ENCODE measurements at places on chromosomes 6 and 20.
A peak's percentile ranks its signal among the peaks of the same experiment; 100 is the strongest.

GRCh38 chr20:33990075-33990474, 3.6 kb upstream of the RALY start:
- DNase-seq = no peak

DNA sequence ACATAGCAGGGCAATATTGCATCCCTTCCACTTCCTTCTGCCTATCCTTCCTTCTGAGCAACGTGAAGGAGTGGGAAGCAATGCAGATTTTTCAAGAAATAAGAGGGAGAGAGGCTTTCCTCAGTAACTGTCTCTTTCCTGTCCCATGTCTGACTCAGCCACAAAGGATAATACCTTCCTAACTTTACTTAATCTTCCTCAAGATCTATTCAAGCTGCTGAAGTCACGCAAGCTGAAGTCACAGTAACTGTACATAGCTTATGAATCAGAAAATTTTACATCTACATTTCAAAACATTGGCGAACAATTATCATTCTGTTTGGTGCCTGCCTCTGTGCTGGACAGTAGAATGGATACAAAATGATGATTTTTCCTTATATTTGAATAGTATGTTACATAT, 86.4 kb upstream of the POU3F2 start:
- no peak for DNase-seq

DNA sequence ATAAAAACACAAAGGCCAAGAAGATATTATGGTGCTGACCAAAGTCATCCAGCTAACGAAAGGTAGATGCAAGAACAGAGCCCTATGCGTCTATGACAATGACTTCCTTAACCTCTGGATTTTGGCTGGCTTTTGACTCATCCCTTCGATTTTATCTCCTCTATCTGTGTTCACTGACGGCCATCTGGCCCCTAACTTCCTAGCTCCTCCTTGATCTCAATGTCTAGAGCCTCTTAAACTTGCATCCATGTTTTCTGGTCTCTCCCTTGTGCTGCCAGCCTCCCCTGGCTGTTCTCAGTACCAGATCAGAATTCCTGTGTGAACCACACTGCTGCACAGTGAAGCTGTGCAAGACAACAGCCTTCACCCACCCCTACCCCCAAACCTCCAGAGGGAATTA, 452.9 kb downstream of the UTRN start:
- DNase-seq = no peak

DNA sequence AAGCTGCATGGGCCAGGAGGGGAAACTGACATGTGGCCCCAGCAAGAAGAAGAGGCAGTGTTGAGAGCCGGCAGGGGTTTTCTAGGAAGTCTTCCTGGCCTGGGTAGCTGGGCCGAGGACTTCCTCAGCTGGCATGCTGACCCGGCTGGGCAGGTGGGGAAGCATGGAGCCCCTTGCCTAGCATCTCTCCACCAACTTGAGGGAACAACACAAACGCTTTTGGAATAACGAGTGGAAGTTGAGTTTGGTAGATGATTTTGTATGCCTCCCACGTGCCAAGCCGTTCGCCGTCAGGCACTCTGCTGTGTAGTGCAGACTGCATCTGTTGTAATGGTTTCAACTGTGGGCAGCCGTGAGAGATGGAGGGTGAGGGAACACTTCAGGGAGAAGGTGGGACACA, 7.3 kb downstream of the TMEM181 start:
- DNase-seq = no peak

DNA sequence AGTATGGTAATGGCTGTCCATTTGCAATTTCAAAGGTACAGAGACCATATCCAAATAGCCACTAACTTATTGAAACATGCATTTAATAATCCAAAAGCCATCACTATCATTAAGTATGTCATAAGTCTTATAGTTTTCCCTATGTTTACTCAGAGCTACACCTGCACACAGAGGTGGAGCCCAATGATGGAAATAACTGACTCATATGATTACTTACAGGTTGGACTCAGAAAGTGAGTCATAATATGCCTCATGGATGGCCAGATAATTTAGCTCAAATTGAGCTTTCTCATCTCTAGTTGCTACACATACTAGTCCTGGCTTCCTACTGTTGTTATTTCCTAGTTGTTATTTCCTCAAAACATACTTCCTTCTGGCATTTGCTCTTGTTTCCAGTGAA, 104.4 kb upstream of the KHDRBS2 start:
- no peak for DNase-seq

DNA sequence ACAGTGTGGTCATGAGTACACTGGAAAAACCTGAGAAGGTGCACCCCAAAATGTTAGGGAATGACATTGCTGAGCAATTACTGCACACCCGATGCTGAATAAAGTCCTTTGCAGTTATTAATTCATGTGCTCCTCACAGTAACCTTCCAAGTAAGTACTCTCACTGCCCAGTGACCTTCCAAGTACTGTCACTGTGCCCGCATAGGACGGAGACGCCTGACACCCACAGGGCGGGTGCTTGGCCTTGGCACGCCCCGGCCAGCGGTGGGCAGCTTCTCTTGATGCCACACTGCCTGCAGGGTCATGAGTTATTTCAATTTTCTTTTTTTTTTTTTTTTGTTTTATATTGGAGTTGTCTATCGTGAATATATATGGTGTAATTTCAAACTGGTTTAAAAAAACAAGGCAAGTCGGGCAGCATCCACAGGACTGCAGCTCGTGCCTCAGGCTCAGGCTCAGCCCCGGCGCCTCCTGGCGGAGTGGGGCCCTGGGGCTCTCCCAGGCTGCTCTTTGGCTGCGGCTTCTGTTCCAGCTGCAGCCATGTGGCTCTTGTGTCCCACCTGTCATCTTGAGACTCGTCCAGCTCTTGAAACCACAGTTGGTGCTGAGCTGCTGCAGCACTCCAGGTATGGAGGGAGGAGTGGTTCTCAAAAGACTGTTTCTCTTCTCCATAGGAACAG, 27.0 kb downstream of the PNLDC1 start:
- no peak for DNase-seq

GRCh38 chr6:17831135-17831534, 124.4 kb upstream of the NUP153 start:
- DNase-seq = no peak

DNA sequence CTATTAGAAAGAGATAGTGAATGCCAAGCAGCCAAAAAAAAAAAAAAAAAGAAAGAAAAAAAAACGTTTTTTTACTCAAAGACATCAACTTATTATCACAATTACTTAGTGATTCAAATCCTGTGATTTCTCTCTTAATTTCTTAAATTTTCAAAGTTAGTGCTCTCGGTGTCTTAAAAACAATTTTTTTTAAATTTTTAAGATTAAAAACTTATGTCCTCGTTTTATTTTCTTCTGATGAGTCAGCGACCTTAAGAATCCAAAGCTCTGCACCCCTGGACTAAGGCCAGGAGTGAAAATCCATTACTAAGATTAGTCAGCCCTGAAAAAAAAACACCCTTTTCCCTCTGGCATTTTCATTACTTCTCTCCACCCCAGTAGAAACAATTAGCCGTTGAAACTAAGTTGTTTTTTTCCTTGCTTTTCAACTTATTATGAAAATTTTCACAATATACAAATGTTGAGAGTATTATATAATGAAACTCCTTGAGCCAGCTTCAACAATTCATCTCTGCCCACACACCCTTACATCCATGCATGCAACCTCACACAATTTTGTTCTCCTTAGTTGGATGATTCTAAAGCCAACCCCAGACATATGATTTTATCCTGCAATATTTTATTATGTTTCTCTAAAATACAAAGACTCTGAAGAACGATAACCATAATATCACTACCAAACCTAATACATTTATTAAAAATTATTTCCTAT, 85.6 kb upstream of the CARMIL1 start:
- DNase-seq = no peak

- DNase-seq = no peak
These were observed 5.4 kb downstream of the SLC29A1 start for GRCh38 chr6:44228836-44229235.

GRCh38 chr20:51413857-51414256, 128.7 kb downstream of the NFATC2 start:
- DNase-seq = no peak

GRCh38 chr6:33886673-33887144, 82.9 kb upstream of the MLN start:
- DNase-seq = peak; percentile 14

DNA sequence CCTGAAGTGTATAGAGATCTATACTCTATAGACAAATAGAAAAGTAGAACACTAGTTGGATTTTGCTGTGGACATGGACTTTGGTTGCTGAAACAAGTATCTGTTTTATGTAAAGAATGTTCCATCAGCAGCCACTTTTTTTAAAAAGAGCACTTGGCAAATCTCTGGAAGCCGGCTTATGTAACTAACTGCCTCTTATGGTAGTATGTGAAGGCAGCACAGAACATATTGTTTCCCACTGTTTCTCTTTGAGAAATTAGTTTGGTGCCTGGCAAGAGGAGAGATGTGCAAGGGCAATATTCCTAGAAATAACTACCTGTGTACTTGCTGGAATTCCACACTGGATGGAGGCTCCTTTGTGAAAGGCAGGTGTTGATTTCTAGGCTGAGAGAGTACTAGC, 242.3 kb upstream of the PREP start:
- no peak for DNase-seq

DNA sequence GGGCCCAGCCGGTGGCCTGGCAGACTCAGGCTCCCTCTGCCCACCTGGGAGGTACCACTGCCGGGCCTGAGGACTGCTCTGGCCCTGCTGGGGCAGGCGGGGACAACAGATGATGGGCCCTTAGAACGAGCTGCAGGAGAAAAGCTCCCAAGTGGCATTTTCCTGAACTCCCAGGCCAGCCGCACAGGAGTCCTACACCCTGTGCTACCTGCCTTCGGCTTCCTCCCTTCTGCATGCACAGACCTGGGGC, 41.3 kb downstream of the DSTN start:
- DNase-seq = peak; percentile 15
